ENCODE measurements at places on chromosomes 1 and 21.

DNA sequence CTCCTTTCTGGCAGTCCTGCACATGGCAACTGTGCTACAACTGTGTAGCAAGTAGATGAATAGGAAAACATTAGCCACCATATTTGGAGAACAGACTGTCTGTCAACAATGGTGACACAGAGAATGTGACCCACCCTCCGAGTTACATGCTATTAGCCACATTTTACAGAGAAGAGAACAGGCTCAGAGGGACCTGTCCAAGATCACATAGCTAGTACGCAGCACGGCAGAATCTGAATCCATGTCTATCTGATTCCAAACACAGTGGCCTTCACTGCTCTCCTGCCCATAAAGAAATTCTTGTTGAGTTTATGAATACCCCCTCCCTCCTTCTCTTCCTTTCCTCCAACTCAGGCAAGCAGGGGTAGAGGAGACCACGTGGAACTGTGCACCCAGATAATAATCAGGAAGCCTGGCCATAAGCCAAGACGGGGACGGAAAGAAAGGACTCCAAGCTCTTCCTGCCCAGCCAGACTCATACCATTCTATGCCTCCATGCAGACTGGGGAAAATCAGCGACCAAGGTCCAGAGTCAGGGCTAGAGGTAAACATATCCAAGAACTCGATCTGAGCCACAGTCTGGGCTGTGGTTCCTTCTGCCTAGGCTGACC is 78.8 kb downstream of the TRABD2B start:
- no peak for DNase-seq

GRCh38 chr1:31412732-31413404 is at the start of gene SERINC2:
TSS of gene SERINC2 (plus strand) at chr1:31413213. CDS start at chr1:31413266, 53 bp downstream.
- no peak for DNase-seq

DNA sequence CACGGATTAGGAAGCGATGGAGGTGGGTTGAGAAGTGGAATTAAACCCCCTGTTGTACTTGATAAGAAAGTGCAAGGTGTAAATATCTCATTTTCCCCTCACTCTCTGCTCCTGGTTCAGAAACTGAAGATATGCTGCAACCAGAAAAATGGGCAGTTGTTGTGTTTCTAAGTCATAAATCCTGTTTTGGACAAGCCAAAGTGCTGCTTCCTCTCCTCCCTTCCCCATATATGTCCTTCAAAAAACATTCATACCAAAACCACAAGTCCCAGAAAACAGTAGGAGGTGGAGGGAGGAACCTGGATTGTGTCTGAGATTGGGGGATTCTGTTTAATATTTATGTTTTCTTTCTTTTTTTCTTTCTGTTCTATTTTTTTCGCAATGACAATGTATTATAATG is 13.6 kb upstream of the ZNF362 start:
- no peak for DNase-seq

DNA sequence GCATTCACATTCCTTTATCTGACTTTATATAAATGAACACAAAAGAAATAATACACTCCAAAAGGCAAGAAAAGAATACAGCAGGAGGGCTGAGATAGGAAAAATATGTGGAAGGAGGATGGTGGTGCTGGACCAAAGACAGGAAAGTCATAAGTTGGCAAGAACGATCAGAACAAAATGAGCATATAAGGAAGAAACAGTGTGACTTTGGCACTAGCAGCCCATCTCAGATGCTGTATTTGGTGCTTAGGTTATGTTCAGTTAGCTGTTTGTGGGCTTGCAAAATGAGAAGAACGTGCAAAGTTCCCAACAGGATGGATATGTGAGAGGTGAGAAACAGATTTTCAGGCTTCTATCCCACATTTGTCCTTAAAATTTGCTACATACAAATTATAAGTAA is 719.8 kb upstream of the ADGRL4 start:
- no peak for DNase-seq

- no peak for DNase-seq
These were observed 35.1 kb downstream of the NUAK2 start for GRCh38 chr1:205286335-205286950.

DNA sequence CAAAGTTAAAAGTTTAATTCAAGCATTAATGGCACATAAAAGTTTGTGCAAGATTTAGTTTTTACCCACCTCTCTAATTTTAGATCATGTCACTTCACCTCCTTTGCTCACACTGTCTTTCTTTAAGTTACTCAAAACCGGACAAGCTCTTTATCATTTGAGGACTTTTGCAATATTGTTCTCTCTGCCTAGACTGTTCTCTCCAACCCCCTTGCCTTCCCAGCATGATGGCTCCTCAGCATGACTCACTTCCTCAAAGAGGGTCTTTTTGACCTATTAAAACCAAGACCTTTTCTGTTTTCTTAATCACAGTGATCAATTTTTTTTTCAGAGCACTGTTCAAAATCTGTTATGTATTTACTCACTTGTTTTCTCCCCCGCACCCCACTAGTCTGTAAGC is 61.3 kb downstream of the XKR8 start:
- DNase-seq: no peak
